ENCODE measurements at places on chromosomes 7 and 10. TPM values are rescaled to one million over a fixed set of nuclear protein-coding genes. Genes with fewer than 3 reads are reported as not detected.
A peak's percentile ranks its signal among the peaks of the same experiment; 100 is the strongest.

DNA sequence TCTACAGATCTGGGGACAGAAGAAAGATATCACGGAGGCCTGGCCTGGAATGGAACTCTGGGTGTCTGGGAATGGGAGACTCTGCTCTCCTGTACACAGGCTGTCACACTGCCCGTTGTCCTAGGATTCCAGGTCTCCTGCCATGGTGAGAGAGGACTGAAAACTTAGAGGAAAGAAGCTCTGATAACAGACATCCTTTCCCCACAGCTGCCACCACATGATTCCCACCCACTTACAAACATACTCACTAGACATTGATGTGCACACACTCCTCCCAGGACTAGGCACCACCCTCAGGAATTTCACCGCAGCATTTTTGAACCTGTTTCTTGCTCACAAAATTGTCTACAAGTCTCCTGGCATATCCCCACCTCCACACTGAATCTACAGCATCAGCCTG is 5.7 kb downstream of the ZNF92 start:
- DNase-seq: no peak
- peak overlapping the region; percentile 0 for H3K27ac ChIP-seq
- H3K4me3 ChIP-seq: no peak overlapping the region
- peaks cover 2% of the 10 kb centered on the region for H3K27me3 ChIP-seq
- H3K36me3 ChIP-seq: no peaks in the 10 kb centered on the region
- peaks cover 26% of the 10 kb centered on the region for H3K4me1 ChIP-seq

Gene ZNF394
- total RNA-seq: 19.9 TPM

DNA sequence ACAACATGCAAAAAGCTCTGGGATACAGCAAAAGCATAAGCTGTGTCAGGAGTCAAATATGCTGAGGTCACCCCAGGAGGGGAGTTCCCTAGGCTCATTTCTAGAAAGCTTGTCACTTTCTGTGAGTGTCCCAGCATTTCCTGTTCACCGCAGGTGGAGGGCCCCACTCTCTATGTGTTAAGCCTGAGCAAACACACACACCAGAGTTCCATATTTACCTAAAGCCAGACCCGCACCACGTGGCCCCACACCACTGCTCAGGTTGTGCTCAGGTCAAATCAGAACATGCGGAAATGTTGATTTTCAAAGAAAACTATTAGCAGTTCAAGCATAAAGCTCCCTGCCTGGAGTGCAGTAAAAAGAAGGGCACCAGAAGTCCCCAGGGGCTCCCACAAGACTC is 259.6 kb upstream of the PPP2R2D start:
- DNase-seq: no peak
- H3K36me3 ChIP-seq: no peaks in the 10 kb centered on the region
- no peak overlapping the region for H3K4me3 ChIP-seq

- no peak overlapping the region for H3K4me3 ChIP-seq
- H3K36me3 ChIP-seq: no peaks in the 10 kb centered on the region
- H3K27me3 ChIP-seq: no peaks in the 10 kb centered on the region
- no peak for DNase-seq
- no peak overlapping the region for H3K27ac ChIP-seq
Observed at GRCh38 chr7:94109556-94109955, 105.4 kb upstream of the BET1 start.

Gene UBN2
- 34.9 TPM for total RNA-seq

Gene NPFFR1
- not detected for total RNA-seq

DNA sequence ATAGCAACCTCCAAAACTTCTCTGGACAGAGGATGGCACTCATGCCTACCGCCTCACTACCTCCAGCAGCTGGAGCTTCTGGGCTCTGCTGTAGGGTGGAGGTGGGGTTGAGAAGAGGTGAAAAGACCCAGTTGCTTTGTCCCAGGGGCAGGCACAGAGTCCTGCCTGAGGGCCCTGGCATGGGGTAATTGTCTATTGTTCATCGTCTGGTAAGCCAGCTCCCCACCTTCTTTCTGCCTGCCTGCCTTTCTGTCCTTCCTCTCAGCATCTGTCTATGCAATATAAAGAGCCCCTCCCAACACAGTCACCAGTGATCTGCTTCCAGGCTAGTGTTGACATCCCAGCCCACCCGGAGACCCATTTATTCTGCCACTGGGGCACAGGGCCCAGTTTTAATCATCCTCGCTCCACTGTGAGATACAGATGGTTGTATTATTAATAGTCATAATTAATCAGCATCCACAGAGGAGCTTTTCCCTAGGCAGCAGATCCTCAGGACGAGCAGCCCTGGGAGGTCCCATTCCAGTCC is 39.0 kb downstream of the ZMIZ1 start:
- H3K4me3 ChIP-seq: no peak overlapping the region
- peak overlapping the region; percentile 59 for H3K27ac ChIP-seq
- no peaks in the 10 kb centered on the region for H3K36me3 ChIP-seq
- peaks cover 48% of the 10 kb centered on the region for H3K4me1 ChIP-seq

DNA sequence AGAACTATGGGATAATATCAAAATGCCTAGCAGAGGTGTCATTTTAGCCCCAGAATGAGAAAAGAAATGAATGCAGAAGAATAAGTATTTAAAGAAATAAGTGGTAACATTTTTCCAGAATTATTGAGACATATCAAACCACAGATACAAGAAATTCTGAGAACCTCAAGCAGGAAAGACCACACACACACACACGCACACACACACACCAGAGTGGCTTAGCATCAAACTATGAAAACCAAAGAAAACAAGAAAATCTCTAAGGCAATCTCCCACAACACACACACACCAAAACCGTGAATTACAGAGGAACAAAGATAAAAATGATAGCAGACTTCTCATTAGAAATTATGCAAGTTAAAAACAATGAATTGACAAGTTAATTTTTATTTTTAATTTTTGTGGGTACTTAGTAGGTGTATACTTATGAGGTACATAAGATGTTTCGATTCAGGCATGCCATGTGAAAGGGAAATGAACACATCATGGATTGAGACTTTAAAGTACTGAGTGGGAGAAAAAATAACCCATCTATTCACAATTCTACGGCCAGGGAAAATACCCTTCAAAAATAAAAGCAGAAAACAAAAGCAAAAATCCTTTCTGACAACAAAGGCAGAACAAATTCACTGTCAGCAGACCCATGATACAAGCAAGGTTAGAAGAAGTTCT is 14.6 kb downstream of the PPIF start:
- no peak overlapping the region for H3K4me3 ChIP-seq
- no peak overlapping the region for H3K27ac ChIP-seq
- H3K4me1 ChIP-seq: no peaks in the 10 kb centered on the region
- no peak for DNase-seq
- H3K36me3 ChIP-seq: no peaks in the 10 kb centered on the region
- H3K27me3 ChIP-seq: peaks cover 2% of the 10 kb centered on the region

DNA sequence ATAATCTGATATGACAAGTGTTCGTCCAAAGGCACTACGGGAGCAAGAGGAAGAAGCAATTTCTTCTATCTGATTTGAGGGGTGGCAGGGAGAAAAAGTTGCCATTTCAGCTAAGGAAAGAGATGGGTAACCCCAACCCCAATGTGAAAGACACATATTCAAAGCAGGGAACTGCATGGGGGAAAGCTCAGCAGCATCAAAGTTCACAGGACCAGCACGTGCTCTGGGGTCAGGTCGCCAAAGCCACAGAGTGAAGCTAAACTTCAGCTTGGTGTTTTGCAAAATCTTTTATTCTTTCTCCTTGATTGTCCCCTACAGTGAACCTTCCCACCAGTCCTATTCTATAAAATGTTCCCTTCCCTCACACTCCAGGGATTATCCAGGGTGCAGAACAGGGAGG is 112.8 kb upstream of the PPP2R2D start:
- peaks cover 4% of the 10 kb centered on the region for H3K27me3 ChIP-seq
- no peak overlapping the region for H3K27ac ChIP-seq
- H3K4me1 ChIP-seq: no peaks in the 10 kb centered on the region
- peaks cover 4% of the 10 kb centered on the region for H3K36me3 ChIP-seq
- DNase-seq: no peak

GRCh38 chr10:32946108-32946507 is 11.9 kb downstream of the ITGB1 start:
- H3K4me3 ChIP-seq: no peak overlapping the region
- H3K27me3 ChIP-seq: peaks cover 3% of the 10 kb centered on the region
- H3K4me1 ChIP-seq: peaks cover 39% of the 10 kb centered on the region
- H3K36me3 ChIP-seq: no peaks in the 10 kb centered on the region
- DNase-seq: no peak

DNA sequence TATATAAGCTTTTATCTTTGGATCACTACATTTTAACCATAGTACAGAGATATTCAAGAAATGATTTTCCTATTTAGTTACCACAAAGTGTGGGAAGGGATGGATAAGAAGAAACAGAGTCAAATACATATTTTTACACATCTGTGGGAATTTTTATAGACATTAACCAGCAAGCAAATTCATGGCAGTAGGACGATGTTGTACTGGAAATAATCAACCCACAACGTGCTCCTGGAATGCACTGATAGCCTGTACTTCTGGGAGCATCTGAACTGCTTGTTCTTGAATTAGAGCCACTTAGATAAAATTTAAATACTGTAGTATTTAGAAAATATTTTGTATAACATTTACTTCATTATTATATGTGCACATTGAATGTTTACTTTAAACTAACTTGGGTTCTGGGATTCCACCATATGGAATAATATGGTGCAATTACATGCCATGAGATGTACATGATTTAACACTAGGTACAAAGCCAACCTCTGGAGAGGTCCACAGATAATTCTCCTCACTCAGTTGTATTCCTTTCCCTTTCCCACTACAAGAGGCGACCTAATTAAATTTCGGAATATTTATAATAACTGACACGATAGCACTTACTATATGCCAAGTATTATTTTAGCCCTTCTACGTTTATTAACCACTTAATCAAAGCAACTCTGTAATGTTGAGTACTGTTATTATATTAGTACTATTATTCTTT is 164.9 kb upstream of the HGF start:
- H3K36me3 ChIP-seq: no peaks in the 10 kb centered on the region
- peaks cover 1% of the 10 kb centered on the region for H3K27me3 ChIP-seq
- H3K4me3 ChIP-seq: no peak overlapping the region
- H3K4me1 ChIP-seq: no peaks in the 10 kb centered on the region

GRCh38 chr7:33807779-33808482 is 97.4 kb upstream of the BMPER start:
- no peak overlapping the region for H3K4me3 ChIP-seq
- peaks cover 5% of the 10 kb centered on the region for H3K36me3 ChIP-seq
- no peak overlapping the region for H3K27ac ChIP-seq
- no peaks in the 10 kb centered on the region for H3K27me3 ChIP-seq
- H3K4me1 ChIP-seq: peaks cover 17% of the 10 kb centered on the region

Gene WBP1L
- total RNA-seq: 29.6 TPM

Measured in glutamatergic neuron (in vitro differentiated cells).